ENCODE measurements at places on chromosomes 3 and 15. TPM values are rescaled to one million over a fixed set of nuclear protein-coding genes. Genes with fewer than 3 reads are reported as not detected.

GRCh38 chr3:127363891-127364290 is 76.0 kb upstream of the PRR20G start:
- no peak for DNase-seq

The C3orf22 gene
- not detected for total RNA-seq

GRCh38 chr3:61613666-61614065 is 52.3 kb downstream of the PTPRG start:
- no peak for DNase-seq

- no peak for DNase-seq
These were observed 324.6 kb downstream of the MAGI1 start for GRCh38 chr3:65714134-65714533.

The HYAL2 gene
- total RNA-seq = 2.1 TPM

DNA sequence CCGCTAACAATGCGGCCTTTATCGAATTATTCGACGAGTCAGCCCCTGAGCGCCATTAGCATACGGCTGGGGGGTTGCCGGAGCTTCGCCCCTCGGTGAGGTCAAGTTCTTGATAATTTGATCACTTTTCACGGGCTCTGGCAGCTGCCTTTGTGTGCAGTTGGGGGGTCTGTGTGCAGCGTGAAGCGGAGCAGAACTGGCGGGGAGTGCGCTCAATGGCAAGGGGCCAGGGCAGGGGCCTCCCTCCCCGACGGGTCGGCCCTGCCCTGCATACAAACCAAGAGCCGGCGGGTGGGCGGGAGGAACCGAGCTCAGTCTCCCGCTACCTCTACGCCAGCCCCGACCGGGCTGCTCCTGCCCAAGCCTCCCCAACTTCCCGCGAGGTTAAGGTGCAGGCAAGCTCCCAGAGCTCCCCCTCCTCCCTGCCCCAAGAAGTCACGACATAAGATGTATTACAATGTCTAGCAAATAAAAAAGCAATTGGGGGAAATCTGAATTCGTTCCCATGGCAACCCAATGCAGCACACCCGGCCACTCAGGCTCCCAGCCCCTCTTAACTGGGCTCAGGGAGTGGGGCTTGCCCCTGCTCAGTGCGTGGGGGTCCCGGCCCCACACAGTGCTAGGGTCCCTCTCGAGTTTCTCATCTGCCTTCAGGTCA is 34.1 kb upstream of the POLG start:
- no peak for DNase-seq

GRCh38 chr3:8778475-8778874 is 9.1 kb upstream of the OXTR start:
- no peak for DNase-seq

DNA sequence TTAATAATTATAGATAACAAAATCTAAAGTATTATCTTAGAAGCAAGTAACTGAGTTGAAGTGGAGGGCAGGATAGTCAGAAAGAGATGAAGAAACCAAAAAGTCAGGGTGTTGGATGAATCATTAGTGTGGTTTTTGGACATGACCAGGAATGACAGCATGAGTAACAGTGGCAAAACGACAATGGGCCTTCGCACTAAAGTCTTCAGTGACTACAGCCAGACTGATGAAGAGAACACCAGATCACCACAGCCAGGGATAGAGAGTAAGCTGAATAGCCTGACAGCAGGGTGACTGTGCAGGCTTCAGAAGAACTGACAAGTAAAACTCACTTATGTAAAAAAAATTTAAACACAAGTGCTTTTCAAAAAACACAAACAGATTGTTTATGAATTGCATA is 96.0 kb upstream of the MELTF start:
- DNase-seq = no peak

The EMC7 gene
- 43.0 TPM for total RNA-seq

The LTF gene
- total RNA-seq = not detected

DNA sequence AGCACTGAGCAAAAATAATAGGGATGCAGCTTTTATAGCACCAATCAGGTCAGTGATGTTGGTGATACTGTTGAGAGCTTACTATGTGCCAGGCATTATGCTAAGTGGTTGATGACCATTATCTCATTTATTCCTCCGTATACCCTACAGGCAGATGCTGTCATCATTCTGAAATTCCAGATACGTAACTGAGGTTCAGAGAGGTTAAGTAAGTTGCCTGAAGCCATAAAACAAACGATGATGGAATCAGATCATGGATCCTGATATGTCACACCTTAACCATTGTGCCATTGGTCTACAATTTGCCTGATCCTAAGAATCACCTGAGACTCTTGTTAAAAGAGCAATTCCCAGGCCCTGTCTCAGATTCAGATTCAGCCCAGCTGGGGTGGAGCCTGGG is 49.5 kb downstream of the ST6GAL1 start:
- no peak for DNase-seq

GRCh38 chr15:66563126-66563525 is 2.7 kb downstream of the LCTL start:
- no peak for DNase-seq

DNA sequence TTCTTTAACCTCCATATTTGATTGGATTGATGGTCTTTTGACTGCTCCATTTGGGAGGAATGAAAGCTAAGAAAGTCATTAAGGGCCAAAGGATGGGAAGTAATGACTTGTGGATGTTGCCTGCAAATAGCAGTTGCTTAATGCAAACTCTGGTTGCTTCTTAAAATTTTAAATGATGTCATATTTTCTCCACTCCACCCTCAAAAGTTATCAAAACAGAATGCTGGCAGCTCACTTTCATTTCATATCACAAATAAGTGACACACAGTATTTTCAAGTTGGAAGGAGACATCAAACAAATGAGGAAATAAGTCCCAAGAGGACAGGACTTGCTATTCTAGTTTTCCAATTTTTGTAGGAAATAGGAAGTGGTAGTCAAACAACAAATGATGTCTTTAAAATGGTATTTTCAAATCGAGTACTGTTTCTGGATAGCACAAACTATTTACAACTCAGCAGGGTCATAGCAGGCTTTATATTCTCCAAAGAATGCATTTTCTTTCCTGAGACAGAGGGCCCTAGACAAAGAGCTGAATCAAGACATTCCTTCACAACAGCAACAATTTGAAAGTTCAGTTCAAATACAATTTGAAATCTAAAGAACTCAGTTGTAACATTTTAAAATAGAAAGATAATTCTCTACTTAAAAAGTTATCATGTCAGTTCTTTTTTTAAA is 165.1 kb upstream of the UBE2E1 start:
- no peak for DNase-seq

GRCh38 chr3:144553301-144553700 is 581.7 kb downstream of the DIPK2A start:
- no peak for DNase-seq

- DNase-seq = no peak
These were observed 88.8 kb upstream of the P3H2 start for GRCh38 chr3:190209533-190209932.

The EFCC1 gene
- total RNA-seq = 0.12 TPM

The SLC33A1 gene
- total RNA-seq = 23.7 TPM

DNA sequence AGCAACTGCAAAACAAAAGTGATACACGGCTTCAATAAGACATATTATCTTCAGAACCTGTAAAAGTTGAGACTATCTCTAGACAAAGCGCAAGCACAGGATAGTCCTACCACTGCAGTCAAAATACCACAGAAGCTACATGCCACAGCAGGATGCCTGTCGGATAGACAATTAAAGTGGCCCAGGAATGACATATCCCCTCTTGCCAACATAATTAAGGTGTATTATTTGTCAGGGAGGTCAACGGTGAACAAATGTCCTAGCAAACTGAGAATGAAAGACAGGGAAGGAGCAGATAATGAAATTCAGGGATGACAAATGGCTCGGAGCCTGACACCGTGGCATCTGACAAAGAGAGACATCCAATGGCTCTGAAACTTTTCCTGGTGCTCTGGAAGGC is 185.7 kb downstream of the MECOM start:
- DNase-seq = no peak

The ACVR2B gene
- 6.7 TPM for total RNA-seq

The ITIH4 gene
- total RNA-seq = 25.8 TPM

DNA sequence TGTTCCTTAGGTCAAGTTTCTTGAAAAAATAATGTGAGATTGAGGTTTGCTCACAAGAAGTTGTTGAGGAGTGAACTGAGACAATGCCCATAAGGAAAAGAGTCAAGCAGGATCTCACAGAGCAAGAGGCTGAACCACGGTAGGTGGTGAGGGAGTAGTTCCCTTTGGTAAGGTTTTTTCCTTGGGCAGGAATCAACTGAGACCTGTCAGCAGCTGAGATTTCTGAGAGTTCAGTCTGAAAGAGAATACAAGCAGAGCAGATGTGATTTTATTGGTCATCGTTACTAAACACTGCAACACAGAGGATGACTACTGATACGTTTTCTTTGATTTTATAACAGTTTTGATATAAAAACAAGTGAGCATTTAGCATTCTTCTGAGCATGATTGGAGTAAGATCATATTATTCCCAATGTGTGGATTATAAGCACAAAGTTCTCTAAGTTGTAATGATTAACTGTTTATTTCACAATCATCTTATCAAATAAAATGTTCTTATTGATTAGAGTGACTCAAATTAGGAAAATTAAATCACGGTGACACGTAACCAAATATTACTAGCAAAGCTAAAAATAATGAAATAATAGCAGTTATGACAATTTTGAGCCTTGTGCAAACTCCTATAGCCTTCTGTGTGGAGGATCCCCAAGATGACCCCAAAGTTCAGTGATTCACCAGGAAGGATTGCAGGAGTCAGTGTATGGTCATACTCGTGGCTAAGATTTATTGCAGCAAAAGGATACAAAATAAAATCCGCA is 346.2 kb upstream of the ZNF717 start:
- DNase-seq = no peak

Measured in T-helper 17 cell (primary cell).